ENCODE measurements at places on chromosomes 7 and 10. TPM values are rescaled to one million over a fixed set of nuclear protein-coding genes. Genes with fewer than 3 reads are reported as not detected.

DNA sequence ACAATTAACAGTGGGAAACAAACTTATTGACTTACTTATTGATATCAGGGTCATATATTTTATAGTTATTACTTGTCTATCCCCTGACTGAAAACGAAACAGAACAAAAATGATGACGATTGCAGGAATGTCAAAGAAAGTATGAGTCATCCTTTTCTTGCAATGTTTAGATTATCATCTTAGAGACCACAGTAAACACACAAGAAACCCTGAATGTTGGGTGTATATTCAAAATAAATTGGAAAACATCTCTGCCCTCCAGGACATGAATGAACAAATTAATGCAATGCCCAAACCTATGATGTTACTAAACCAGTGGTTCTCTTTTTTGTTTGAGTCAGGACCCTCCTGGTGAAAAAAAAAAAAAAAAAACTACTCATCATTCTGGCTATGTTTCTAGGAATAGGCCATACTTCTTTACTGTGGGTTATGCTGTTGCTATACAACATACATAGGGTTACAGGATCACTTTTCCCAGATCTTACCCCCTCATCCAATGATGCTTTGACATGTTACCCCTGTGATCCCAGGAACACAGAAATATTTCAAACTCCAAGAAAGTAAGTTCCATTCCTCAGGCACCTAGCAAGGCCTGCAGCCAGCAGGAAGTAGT lies 623.4 kb upstream of the IGFBP3 start:
- no peak for DNase-seq
- no peaks in the 10 kb centered on the region for H3K36me3 ChIP-seq
- H3K4me1 ChIP-seq: no peaks in the 10 kb centered on the region
- no peak overlapping the region for H3K27ac ChIP-seq
- no peaks in the 10 kb centered on the region for H3K27me3 ChIP-seq

DNA sequence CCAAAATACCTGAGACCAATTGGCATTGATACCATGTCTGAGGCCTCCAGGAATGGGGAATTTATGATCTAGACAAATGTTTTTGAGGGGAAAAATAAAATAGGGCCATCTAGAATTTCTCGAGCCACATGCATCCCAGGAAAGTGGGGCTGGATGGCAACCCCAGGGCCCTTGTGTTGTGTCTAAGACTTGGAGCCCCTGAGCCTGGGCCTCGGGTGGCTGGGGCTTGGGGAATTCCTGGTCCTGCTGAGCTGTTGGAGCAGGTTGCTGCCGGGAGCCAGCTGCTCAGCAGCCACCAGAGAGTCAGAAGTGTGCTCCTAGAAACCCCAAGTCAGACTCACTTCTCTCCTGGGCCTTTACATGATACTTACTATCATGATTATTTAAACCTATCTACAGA lies 172.9 kb downstream of the WDR37 start:
- no peak overlapping the region for H3K27ac ChIP-seq
- peak; percentile 15 for DNase-seq
- H3K4me3 ChIP-seq: no peak overlapping the region

Gene ADAM8
- total RNA-seq: 143 TPM

- no peaks in the 10 kb centered on the region for H3K27me3 ChIP-seq
- H3K4me3 ChIP-seq: no peak overlapping the region
- no peak for DNase-seq
- no peak overlapping the region for H3K27ac ChIP-seq
- H3K4me1 ChIP-seq: no peaks in the 10 kb centered on the region
Observed at GRCh38 chr7:981793-982510, 1.0 kb upstream of the CYP2W1 start.

DNA sequence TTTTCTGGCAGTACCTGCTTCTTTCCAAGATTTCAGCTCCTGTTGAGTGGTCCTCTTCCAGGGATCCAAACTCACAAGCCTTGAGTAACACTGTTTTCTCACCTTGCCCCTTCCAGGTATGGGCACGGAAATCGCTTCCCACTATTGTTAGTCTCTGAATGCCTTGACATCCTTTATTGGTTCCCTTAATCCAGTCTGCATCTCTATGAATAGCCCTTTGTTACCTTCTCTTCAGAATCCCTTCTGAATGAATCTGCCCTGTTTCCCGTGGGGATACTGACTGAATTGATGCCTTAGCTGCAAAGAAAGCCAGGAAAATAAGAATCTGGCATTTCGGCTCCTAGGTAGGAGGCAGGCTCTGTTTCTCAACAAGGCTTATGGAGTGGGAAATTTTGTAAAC lies 467.7 kb downstream of the PLXNA4 start:
- H3K4me3 ChIP-seq: no peak overlapping the region
- DNase-seq: no peak
- no peaks in the 10 kb centered on the region for H3K36me3 ChIP-seq
- H3K4me1 ChIP-seq: no peaks in the 10 kb centered on the region
- H3K27me3 ChIP-seq: peaks cover 9% of the 10 kb centered on the region

- DNase-seq: peak; percentile 73
- H3K36me3 ChIP-seq: no peaks in the 10 kb centered on the region
- H3K27ac ChIP-seq: no peak overlapping the region
- no peaks in the 10 kb centered on the region for H3K4me1 ChIP-seq
- H3K4me3 ChIP-seq: no peak overlapping the region
Observed at GRCh38 chr7:12458520-12459131, 55.0 kb upstream of the VWDE start.

Gene CPXM2
- total RNA-seq: not detected

DNA sequence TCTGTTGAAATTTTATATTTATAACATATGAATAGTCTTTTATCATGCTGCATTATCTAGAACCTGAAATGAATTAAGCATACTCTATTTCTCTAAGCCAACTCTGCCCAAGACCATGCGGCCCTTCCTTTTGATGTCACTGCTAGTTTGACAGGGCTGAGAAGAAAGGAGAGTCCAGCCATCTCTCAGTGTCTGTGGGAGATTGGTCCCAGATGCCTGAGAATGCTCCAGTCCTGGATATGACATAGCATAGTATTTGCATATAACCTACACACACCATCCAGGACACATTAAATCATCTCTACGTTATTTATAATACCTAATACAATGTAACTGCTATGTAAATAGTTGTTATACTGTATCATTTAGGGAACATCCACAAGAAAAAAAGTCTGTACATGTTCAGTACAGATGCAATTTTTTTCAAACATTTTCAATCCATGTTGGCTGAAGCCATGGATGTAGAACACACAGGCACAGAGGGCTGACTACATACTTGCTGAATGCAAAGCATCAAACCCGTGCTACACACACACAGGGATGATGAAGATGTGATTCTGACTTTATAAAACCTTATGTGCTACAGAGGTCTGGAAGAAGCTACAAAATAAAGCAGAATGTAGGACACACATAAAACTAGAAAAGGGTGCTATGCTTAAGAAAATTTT lies 315.4 kb downstream of the PARD3 start:
- H3K27me3 ChIP-seq: no peaks in the 10 kb centered on the region
- no peak overlapping the region for H3K27ac ChIP-seq
- no peaks in the 10 kb centered on the region for H3K4me1 ChIP-seq
- no peak overlapping the region for H3K4me3 ChIP-seq
- DNase-seq: no peak

- no peaks in the 10 kb centered on the region for H3K4me1 ChIP-seq
- H3K36me3 ChIP-seq: no peaks in the 10 kb centered on the region
- no peak overlapping the region for H3K4me3 ChIP-seq
- peaks cover 17% of the 10 kb centered on the region for H3K27me3 ChIP-seq
- no peak overlapping the region for H3K27ac ChIP-seq
- DNase-seq: no peak
Observed at GRCh38 chr7:54888067-54888733, 129.2 kb upstream of the SEC61G start.

DNA sequence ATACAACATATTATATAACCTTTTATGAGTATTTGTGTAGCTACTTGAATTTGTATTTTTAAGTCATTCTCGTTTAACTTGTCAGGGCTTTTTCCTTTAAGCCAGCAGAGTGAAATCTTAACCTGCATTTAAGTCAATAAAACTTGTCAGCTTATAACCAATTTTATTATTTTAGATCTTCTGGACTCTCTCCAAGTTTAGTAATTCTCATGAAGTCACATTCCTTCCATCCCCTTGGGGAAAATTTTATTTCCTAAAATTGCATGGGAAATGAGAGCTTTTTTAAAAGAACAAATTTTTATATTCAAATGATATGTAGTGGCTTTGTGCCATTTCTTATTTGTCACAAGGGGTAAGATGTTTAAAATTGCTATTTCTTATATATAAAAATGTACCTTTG lies 74.0 kb downstream of the SEPTIN7 start:
- DNase-seq: no peak
- H3K4me1 ChIP-seq: peaks cover 2% of the 10 kb centered on the region
- no peak overlapping the region for H3K27ac ChIP-seq
- H3K4me3 ChIP-seq: no peak overlapping the region

DNA sequence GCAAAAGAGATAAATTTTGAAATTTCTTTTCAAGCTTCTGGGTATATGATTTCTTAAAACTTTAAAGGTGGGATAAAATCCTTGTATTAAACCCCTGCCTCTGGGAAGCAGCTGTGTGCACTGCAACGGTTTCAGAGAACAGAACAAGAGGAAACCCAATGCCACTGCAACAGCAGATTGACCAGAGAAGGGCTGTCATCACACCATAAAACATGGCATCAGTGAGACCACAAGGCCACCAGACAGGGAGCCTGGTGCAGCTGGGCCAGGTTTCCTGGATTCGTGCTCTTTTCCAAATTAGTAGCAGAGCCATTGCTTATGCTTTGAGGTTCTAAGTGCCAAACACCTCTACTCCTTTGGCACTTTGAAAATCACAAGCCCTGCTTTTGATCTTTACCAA lies 152.4 kb downstream of the PRPF18 start:
- H3K36me3 ChIP-seq: no peaks in the 10 kb centered on the region
- no peak overlapping the region for H3K27ac ChIP-seq
- H3K4me3 ChIP-seq: no peak overlapping the region

GRCh38 chr10:9381733-9382532 lies 1327.4 kb downstream of the GATA3 start:
- no peaks in the 10 kb centered on the region for H3K36me3 ChIP-seq

Gene HKDC1
- total RNA-seq: 0.09 TPM

DNA sequence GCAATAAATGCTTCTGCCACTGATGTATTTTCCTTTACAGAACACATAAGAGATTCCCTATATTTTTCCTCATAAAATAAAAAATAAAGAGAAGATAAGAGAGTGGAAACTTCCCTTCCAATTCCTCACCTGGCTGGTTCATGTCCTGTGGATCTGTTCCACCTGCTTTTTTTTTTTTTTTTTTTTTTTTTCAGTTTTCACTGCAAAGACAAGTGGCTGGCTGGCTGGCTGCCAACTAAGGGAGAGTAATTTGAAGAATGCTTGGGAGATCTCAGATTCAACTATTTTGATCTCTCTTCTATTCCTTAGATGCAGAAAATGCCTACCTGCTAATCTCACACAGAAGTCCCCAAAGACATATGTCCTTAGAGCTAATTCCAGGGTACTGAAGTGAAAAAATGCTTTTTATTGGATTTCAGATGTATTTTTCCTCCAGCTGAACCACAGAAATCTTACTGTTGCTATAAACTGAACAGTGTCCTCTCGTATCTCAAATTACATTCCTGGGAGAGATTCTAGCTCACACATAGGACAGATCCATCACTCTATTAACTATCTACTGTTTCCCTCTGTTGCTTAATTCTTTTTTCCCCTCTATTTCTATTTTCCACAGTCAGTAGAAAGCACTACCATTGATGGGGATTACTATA lies 120.8 kb downstream of the NRCAM start:
- H3K4me3 ChIP-seq: no peak overlapping the region
- no peaks in the 10 kb centered on the region for H3K4me1 ChIP-seq
- H3K27ac ChIP-seq: no peak overlapping the region
- no peaks in the 10 kb centered on the region for H3K27me3 ChIP-seq
- DNase-seq: no peak

DNA sequence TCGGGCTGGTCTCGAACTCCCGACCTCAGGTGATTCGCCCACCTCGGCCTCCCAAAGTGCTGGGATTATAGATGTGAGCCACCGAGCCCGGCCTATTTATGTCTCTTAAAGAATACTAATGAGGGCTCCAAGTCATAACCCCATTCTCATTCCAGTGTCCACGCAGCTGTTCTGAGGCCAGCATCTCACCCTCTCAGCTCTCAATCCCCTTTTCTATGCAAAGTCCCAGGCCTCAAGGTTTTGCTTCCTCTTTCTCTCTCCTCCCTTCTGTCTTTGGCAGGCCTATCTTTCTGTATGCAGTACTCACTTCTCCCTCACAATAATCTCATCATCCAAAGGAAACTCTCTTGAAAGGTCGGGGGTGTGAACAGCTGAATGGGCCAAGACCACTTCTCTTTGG lies 28.0 kb upstream of the VSIR start:
- no peak overlapping the region for H3K27ac ChIP-seq
- H3K36me3 ChIP-seq: no peaks in the 10 kb centered on the region
- no peak overlapping the region for H3K4me3 ChIP-seq

Gene WIPF3
- total RNA-seq: not detected

DNA sequence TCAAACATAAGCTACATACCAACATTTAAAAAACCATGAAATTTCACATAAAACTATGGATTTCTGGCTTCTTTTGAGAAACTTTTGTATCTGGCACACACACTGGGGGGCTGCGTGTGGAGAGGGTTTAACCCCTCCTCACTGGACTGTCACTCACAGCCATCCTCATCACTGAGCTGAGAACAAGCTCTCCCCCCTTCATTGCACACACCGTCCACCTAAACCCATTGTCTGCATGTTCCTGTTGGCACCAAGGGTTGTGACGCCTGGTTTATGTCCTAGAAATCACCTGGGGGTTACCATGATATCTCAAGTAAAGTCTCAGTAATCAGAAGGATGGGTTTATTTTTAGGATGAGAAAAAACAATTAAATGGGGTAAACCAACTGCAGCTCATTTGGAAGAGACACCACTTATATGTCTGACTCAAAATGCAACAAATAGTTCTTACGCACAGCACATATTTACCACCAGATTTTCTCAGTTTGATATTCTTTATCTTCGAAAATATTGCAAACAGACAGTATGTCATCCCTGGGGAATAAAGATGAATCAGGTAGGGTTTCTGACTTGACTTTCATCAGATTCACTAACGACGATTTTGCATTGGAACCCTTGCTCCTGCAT lies 218.5 kb upstream of the KLF6 start:
- peaks cover 5% of the 10 kb centered on the region for H3K4me1 ChIP-seq
- no peaks in the 10 kb centered on the region for H3K27me3 ChIP-seq
- no peak for DNase-seq
- H3K4me3 ChIP-seq: no peak overlapping the region

DNA sequence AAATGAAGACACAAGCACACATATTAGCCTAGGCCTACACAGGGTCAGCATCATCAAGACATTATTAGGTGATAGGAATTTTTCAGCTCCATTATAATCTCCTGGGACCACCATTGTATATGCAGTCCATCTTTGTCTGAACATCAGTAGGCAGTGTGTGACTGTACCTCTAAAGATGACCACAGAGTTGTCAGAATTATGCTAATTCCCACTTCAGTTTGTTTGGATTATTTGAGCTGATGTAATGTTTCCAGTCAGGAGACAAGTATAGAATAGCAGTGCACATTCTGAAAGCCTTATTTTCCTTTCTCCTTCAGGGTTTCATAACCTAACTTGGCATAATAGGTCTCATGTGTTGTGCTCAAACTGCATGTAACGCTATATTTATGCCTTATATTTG lies 306.4 kb downstream of the NXPH1 start:
- H3K27ac ChIP-seq: no peak overlapping the region
- no peaks in the 10 kb centered on the region for H3K4me1 ChIP-seq
- no peak overlapping the region for H3K4me3 ChIP-seq

Measured in activated CD4-positive, alpha-beta T cell treated with anti-CD3 and anti-CD28 coated beads, Interleukin-2, amount 10 ng/mL, durations not matched to agents 24 days and 14 days (primary cell).